ENCODE measurements at places on chromosomes 13 and 19.

GRCh38 chr13:66940113-66940512, 290.0 kb downstream of the PCDH9 start:
- no peak for DNase-seq

GRCh38 chr13:59951011-59951410, 212.7 kb downstream of the DIAPH3 start:
- DNase-seq = no peak

DNA sequence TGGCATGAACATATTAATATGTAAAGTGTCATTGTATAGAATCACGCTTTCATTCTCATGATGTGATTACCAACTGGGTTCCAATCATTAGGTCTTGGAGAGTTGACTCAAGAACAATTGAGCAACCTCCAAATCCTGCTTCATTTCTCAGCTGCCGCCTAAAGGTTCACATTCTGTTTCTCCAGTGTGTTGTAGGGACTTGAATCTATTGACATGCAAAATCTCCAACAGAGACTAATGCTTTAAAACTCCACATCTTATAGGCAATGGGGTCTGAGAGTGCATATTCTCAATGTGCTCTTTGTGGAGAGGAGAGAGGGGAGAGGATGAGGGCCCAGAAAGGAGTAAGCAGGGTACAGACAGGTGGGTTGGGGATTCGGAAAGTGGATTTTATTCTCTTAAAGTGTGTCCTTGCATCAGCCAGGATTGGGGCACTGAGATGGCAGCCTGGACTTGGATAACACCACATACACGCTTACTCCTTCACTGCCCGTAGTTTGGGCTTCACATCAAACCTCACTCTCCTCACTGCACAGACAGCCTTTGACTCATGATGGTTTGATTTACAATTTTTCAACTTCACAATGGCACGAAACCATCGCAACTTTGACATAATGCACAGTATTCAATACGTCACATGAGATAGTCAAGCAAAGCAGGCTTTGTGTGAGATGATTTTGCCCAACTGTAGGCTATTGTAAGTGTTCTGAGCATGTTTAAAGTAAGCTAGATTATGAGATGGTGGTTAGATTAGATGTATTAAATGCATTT, 241.3 kb upstream of the IRS2 start:
- no peak for DNase-seq

DNA sequence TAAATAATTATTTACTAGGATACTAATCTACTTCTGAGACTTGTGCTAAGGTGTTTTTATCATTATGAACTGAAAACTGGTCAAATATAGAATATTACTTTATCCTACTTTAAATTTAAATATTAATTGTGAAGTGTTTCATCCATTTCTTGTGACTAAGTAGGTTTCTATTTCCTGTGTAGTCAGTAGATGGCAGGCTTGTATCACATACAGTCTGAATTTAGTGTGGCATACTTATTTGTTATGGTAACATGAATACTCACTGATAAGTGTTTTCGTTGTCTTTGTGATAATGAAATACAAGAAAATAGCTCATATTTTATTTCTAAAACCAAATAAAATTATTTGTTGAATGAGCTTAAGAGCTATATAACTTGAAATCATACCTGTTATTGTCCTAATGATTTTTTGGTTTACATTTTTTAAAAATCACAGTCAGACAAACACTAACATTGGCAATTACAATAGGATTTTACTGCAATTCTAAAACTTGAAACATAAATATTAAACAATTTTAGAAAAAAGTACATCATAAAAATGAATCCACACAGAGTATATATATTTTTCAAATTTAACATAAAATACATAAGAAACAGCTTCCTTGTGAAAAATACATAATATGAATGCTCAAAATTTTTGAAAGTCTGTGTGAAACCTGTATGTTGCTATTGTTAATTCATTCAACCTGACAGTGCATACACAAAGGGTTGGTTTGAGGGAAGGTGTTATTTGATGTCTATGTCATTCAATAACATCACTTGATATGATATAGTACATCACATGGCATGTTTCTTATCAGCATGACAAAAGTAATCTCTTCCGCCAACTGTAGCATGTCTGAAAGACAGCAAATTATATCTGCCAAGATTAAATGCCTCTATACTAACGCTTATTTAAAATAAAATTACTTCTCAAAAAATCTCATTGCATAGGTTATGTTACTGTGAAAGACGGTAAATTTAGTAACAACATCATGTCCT, 904.8 kb upstream of the PCDH20 start:
- no peak for DNase-seq

DNA sequence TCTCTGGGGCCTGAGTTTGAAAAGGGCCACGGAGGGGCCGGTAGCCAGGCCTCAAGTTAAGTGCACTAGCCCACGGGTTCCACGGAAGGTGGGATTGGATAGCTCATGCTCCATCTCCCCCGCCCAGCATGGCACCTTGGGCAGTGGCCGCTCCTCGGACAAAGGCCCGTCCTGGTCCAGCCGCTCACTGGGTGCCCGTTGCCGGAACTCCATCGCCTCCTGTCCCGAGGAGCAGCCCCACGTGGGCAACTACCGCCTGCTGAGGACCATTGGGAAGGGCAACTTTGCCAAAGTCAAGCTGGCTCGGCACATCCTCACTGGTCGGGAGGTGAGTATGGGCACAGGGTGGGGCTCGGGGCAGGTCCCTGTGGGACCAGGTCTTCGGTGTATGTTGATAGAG, 7.8 kb downstream of the MARK4 start:
- DNase-seq = no peak

DNA sequence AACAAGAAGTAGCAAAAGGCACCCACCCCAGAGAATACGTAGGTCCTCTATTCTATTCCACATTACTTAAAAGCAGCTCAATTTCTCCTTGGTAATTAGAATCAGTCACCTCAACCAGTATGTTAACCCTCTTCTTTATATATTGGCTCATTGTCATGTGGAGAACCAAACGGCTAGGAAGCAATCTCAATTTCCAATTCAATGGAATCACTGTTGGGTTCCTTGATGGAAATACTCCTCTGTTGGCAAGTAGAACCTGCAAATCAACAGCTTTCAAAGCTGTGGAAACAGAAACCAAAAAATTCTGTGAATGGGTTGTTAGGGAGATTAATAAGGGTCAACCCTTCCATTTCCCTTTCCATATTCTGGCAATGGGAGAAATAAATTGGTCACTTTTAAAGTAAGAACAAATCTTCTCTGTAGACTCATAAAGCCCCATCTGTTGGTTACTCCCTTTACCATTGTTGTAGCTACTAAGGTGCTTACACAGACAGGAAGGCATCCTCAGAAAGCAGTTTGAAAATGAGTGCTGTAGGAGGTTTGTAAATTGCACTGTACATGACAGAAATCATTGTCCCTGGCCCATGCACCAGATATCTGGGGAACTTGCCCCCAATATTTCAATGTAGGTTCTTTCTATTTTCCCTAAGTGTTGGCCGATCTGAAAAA, 138.6 kb upstream of the UFM1 start:
- DNase-seq = no peak

DNA sequence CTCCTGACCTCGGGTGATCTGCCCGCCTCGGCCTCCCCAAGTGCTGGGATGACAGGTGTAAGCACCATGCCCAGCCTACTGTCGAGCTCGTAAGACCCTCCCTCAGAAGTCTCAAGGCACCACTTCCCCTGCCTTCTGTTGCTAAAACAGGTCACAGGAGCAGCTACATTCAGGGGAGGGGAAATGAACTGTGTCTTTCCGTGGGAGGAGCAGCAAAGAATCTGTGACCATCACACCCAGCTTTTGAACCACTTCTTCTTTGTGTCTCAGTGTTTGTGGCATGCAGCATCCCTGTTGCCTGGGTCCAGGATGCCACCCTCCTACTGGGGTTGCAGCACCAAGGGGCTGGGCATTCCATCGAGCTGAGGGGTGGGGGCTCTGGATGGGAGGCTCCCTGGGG, 7.7 kb upstream of the CSNK1G2 start:
- DNase-seq = no peak

- DNase-seq = no peak
Measured at GRCh38 chr13:94602467-94602866, 810 bp downstream of the GPR180 start.

- peak; percentile 32 for DNase-seq
Measured at GRCh38 chr19:1651568-1652291, 685 bp downstream of the TCF3 start.

GRCh38 chr13:90205911-90206310, 1141.6 kb upstream of the MIR17HG start:
- DNase-seq = no peak

DNA sequence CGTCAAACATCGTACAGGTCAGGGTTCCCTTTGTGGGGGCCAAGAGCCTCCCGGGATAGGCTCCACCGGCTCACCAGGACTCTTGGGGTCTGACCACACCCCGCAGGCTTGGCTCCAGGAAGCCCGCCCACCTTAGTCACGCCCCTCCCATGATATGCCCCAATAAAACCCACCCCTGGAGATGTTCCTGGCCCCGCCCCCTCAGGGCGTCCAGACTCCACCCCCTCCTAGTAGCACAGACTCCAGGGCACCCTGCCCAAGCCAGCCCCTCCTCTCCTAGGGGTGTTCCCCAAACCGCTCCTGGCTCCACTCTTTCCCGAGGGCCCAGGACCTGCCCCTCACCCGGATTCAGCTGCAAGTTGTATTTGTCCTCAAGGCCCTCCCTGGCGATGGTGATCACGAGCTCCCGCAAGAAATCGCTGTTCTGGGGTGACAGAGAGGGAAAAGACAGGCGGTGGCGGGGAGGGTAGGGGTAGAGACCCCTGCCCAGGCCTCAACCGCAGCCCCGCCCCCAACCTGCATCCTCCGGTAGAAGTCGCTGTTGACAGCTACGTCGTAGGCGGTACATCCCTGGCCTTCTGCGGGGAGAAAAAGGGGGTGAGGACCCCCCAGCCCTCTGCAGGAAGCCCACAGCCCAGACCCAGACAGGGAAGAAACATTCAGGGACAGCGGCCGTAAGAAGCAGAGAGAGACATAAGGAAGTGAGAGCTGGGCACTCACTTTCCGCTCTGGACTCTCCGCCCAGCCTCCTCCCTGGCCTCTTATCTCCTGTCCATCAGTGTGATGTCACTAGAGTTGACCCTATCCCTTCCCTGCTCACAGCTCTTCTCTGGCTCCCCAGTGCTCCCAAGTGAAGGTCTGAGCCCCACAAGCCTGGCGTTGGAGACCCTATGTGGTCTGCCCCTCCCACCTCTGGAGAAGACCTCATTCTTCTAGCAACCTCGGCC, 3.9 kb downstream of the PIH1D1 start:
- peak; percentile 43 for DNase-seq

- no peak for DNase-seq
Measured at GRCh38 chr19:14479309-14479974, 4.3 kb upstream of the PTGER1 start.

GRCh38 chr19:17393914-17394313, at the start of gene CCDC194:
Gene CCDC194, minus strand, starts transcription at chr19:17394196. Its CDS starts 38 bp downstream, at chr19:17394158.
- no peak for DNase-seq

DNA sequence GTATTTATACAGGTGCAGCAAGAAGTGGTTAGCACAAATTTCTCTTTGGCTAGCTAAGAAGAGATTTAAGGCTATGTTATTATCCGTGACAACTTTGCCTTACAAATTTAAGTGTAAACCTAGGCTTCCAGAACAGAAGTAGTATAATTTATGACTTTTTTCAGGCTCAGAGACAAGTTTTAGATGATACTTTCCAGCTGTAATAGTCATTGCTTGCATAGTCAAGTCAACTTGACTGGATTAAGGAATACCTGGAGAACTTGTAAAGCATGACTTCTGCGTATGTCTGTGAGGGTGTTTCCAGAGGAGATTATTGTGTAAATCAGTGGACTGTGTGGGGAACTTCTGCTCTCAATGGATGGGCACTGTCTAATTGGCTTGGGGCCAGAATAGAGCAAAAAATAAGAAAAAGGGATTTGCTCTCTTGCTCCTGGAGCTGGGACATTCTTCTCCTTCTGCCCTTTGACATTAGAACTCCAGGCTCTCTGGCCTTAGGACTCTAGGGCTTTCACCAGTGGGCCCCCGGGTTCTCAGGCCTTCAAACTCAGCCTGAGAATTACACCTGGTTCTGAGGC, 33.0 kb downstream of the CYSLTR2 start:
- no peak for DNase-seq

GRCh38 chr19:29662278-29662603, 3.0 kb upstream of the PLEKHF1 start:
- no peak for DNase-seq

DNA sequence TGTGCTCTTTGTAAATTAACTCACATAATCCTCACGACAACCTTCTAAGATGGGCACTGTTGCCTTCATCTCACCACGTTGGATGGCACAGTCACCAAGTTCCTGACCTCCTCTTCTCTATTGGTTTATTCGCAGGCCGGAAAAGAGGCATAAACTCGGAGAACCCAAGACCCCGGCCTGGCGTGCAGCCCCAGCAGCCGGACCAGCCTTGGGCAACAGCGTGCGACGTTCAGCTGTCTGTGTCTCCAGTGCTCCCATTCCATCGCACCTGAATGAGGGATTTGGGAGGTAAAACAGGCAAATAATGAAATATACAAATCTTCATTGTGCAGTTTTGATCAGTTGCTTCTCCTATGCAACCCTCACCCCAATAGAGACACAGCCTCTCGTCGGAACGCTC, 34.5 kb upstream of the GAS6 start:
- DNase-seq = no peak

- DNase-seq = no peak
Measured at GRCh38 chr13:76271728-76272232, 614.4 kb downstream of the KCTD12 start.

- DNase-seq = no peak
Measured at GRCh38 chr13:59601993-59602392, 561.7 kb downstream of the DIAPH3 start.

DNA sequence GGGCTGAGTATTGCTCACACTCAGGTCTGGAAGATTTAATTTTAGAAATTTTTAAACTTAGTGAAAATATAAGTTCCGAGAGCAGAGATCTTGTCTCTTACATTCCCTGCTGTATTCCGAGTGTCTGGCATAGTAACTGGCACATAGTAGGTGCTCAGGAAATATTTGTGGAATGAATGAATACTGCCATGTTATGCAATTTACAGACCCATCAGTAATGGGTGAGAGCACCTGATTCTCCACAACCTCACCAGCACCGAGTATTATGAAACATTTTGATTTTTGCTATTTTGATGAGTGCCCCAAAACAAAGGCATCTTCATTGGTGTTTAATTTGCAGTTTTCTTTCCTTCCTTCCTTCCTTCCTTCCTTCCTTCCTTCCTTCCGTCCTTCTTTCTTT, 15.8 kb upstream of the CLASRP start:
- no peak for DNase-seq
